Naive thymus-derived CD8-positive, alpha-beta T cell (primary cell): ENCODE measurements at places on chromosomes 1 and 21. TPM values are rescaled to one million over a fixed set of nuclear protein-coding genes. Genes with fewer than 3 reads are reported as not detected.

DNA sequence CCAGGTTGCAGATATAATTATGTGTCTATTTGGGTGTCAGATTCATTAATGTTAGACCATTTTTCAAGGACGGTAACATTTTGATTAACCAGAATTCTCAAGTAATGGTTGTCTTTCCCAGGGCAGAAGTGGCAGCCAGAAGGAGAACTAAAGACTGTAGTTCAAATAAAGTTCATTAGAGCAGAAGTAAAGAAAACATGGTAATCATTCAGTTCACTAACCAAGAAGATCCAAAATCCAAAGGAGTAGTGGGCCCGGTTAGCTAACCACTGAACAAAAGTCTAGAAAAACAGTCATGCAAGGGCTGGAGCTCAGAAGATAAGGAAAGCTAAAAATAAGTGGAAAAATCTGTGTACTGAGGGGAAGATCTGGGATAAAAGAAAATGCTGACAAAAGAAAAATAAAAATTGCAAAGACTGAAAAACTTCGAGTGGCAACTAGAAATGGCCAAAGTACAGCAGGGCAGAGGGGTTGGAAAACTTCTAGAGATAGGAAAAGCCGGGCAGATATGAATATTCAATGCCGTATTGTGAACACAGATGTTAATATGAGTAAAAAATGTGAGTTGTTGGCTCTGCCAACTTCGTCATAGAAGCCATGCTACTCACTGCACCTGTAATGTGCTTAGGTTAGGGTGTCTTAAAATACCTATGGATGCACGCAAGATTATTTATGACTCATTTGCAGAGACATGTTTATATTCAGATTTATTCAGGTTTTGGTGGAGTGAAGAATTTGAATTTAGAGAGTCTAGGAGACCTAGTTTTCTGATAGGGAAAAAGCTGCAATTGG lies 925.9 kb downstream of the LTN1 start:
- no peak for DNase-seq

- no peak for DNase-seq
These were observed 18.0 kb downstream of the ADORA1 start for GRCh38 chr1:203145321-203146041.

DNA sequence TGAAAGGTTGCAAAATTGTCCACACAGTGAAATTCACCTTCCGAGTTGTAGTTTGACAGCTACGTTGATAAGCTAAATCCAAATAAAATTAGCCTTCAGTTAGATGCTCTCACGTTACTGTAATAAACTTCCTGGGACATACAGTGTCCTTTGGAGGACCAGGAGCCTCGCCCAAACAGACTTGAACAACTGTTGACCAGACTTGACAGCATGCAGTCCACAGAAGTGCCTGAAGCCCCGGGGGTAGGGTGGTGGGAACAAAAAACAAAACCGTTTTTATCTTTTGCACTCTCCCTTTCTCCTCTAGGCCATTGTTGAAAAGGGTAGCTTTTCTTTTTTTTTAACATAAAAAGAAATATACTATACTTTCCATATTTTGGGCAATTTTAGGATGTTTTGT lies 172.8 kb upstream of the SAMSN1 start:
- DNase-seq = no peak

- DNase-seq = no peak
These were observed 1.5 kb downstream of the XPR1 start for GRCh38 chr1:180633057-180634056.

DNA sequence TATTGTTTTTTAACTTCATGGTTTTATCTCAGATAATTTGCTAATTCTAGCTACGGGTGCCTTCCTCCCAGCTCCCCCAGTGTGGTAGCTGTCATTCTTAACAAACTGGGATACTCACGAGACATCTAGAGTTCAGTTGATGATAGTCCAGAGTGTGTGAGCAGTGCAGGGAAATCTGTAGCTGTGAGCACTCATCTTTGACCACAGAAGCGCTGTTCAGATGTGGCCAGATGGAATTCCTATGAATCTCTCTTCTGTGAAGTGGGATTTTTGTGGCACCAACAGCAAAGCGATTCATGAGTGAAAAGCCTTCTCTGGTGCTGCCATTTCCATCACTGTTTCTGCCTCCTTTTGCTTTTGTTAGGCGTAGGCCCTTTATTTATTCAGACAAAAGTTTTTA lies 125.1 kb downstream of the NFIA start:
- no peak for DNase-seq

GRCh38 chr1:40153073-40153770 lies 8.0 kb upstream of the RLF start:
- DNase-seq = no peak

The PLA2G2C gene
- total RNA-seq = not detected

The S100A14 gene
- total RNA-seq = not detected
